Bronchial smooth muscle cell (primary cell): ENCODE measurements at places on chromosomes 7 and 10. TPM values are rescaled to one million over a fixed set of nuclear protein-coding genes. Genes with fewer than 3 reads are reported as not detected.

GTF2IRD1 gene
- total RNA-seq: 5.2 and 6.6 TPM in 2 replicates

SEMA3E gene
- 0.79 and 11.0 TPM in 2 replicates for total RNA-seq

HTR7 gene
- 2.9 and 3.3 TPM in 2 replicates for total RNA-seq

AKR1D1 gene
- not detected in 2 replicates for total RNA-seq

COL26A1 gene
- not detected in 2 replicates for total RNA-seq

CTAGE8 gene
- total RNA-seq: 0.16 and 0.60 TPM in 2 replicates

TYW1B gene
- total RNA-seq: 1.3 and 5.8 TPM in 2 replicates

VGF gene
- 0.32 TPM in 1 of 2 replicates, not detected in the other for total RNA-seq

ABI1 gene
- 20.3 and 25.7 TPM in 2 replicates for total RNA-seq

ENO4 gene
- 0.32 and 0.34 TPM in 2 replicates for total RNA-seq

COL28A1 gene
- 0.09 and 0.16 TPM in 2 replicates for total RNA-seq

MINDY4 gene
- 4.4 and 6.3 TPM in 2 replicates for total RNA-seq

PAX2 gene
- not detected in 2 replicates for total RNA-seq

LOXL4 gene
- total RNA-seq: 9.9 and 13.3 TPM in 2 replicates

RELN gene
- 0.63 and 9.4 TPM in 2 replicates for total RNA-seq

MYOZ1 gene
- total RNA-seq: under 0.01 and 0.43 TPM in 2 replicates

KCNIP2 gene
- 0.32 and 1.3 TPM in 2 replicates for total RNA-seq

LRRC61 gene
- total RNA-seq: 0.69 and 1.4 TPM in 2 replicates

EFCAB10 gene
- total RNA-seq: under 0.01 TPM in 1 of 2 replicates, not detected in the other

XRCC2 gene
- total RNA-seq: 0.26 and 0.47 TPM in 2 replicates

SYNPO2L gene
- total RNA-seq: not detected in 2 replicates

SFRP5 gene
- total RNA-seq: not detected in 2 replicates

CDC14C gene
- total RNA-seq: under 0.01 and 0.09 TPM in 2 replicates

FASTK gene
- 55.0 and 57.5 TPM in 2 replicates for total RNA-seq

CDHR3 gene
- total RNA-seq: 3.5 and 5.4 TPM in 2 replicates

VWDE gene
- total RNA-seq: under 0.01 and 0.16 TPM in 2 replicates

ANK3 gene
- 2.5 and 3.2 TPM in 2 replicates for total RNA-seq

PNLIP gene
- not detected in 2 replicates for total RNA-seq

PALD1 gene
- total RNA-seq: 0.16 and 0.43 TPM in 2 replicates

DNAH11 gene
- total RNA-seq: under 0.01 and 0.95 TPM in 2 replicates

MGMT gene
- 32.6 and 39.7 TPM in 2 replicates for total RNA-seq

RASA4B gene
- total RNA-seq: 3.2 and 4.6 TPM in 2 replicates

TAS2R41 gene
- total RNA-seq: not detected in 2 replicates
